CD4-positive, alpha-beta T cell treated with Interleukin-12 subunit alpha and Interleukin-12 subunit beta, for 1 hour (primary cell): ENCODE measurements at places on chromosomes 2 and 18.
A peak's percentile ranks its signal among the peaks of the same experiment; 100 is the strongest.

GRCh38 chr18:74994502-74995418 lies 214.2 kb downstream of the PTGR3 start:
- DNase-seq = peak; percentile 49

DNA sequence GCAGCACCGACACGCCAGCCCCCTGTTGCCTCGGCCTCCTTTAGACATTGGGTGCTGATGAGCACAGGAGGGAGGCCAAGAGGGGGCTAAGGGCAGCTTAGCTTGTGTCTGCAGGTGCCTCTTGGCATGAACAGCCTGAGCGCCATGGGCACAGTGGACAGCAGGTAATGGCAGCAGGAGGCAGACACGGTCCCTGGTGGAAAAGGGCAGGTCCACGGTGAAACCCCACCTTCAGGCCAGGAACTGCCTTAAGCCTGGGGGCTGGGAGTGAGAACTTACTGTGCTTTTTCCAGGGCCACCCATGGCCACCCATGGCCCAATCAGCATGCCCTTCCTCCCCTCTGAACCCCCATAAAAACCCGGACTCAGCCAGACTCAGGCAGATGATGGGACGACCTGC lies 633.4 kb upstream of the TMEFF2 start:
- DNase-seq = no peak

GRCh38 chr2:160401895-160402294 lies 91.7 kb downstream of the RBMS1 start:
- no peak for DNase-seq

GRCh38 chr2:158845859-158846258 lies 50.7 kb downstream of the DAPL1 start:
- DNase-seq = no peak

- DNase-seq = no peak
Measured at GRCh38 chr2:24919506-24920097, 435 bp downstream of the ADCY3 start.

GRCh38 chr2:62540408-62541168 lies 34.6 kb upstream of the TMEM17 start:
- DNase-seq = no peak

- no peak for DNase-seq
Measured at GRCh38 chr2:239467956-239468490, 67.2 kb upstream of the HDAC4 start.

- DNase-seq = no peak
Measured at GRCh38 chr2:222360997-222361396, 62.2 kb upstream of the PAX3 start.

GRCh38 chr18:78912844-78913243 lies 66.8 kb upstream of the SALL3 start:
- DNase-seq = no peak
